CD4-positive, alpha-beta T cell treated with Interleukin-21 for 1 hour (primary cell): ENCODE measurements at places on chromosomes 7 and 10.

- no peak for DNase-seq
Measured at GRCh38 chr7:84524714-84525694, 330.4 kb upstream of the SEMA3A start.

GRCh38 chr10:13517675-13518074 lies 11.1 kb downstream of the BEND7 start:
- no peak for DNase-seq

DNA sequence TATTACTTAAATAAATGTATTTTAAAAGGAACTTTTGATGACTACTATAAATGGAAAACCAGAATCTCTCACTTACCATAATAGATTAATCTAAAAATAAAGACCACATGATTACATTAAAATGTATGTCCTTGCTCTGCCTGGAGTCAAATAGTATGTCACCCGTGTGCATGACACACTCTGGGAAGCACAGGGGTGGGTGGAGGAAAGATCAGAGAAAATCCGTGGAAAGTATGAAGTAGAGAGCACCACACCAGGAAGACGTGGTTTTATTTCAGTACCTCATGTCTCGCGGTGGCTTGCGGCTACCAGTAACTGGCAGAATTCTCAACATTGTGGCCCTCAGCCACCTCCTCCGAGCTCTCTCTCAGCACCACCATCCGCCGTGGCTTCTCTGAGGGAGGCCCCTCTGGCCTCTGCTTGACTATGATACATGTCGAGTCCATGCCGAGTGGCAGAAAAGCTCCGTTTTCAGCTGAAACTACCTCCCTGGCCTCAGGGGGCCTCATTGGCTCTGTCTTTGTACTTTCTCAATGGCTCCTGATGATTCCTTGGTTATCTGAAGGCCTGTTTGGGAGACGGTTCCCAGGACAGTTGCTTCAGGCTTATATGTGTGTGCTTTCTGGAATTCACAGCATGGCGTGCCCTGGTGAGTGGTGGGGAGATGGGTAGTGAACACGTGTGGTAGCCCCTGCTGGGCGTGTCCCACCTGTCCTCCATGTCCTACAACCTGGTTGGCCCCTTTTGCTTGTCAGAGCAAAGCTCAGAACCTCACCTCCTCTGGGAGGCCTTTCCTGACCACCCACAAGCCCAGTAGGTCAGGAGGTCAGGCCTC lies 49.8 kb downstream of the LHPP start:
- DNase-seq: no peak

GRCh38 chr7:110105307-110105706 lies 985.6 kb upstream of the LRRN3 start:
- no peak for DNase-seq

GRCh38 chr10:122303271-122304053 lies 32.4 kb downstream of the BTBD16 start:
- DNase-seq: no peak

GRCh38 chr10:30055226-30055662 lies 4.1 kb downstream of the JCAD start:
- no peak for DNase-seq

DNA sequence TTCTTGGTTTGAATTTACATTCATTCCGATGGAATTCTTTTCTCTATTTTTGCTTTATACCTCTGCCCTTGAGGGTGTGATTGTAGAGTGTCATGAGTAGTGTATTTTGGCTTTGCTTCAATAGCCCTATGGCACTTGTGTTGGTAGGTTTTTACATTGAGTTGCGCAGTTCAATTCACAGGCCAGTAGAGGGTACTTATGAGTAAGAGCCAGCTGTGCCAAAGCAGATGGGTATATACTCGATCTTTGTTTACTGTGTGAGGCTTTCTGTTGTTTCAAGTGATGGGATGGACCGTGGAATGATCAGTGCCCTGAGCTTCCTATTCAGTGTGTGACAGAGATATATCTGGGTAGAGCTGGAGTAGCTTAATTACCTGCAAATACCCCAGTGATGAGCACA lies 4.3 kb upstream of the AKR1C3 start:
- DNase-seq: peak; percentile 37
